ENCODE measurements at places on chromosomes 4 and X.

- no peak for DNase-seq
These were observed 8.1 kb downstream of the ATP7A start for GRCh38 chrX:77918568-77918967.

DNA sequence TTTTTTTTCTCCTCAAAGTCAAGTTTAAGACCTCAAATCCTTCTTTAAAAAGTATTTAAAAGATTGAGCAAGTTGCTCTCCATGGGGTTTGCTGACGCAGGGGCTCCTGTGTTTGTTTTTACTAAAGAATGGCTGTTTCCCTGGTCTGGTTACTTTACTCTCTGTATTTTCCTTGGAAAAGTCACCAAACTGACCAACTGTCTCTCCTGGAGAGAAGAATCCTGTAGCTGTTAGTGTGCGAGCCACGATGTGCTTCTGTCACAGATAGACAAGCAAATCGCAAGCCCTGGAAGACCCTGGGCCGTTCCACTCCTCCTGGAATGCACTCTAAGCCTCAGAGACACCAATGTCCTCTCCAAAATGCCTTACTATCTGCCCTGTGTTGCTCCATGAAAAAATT, 212.1 kb downstream of the CHIC2 start:
- no peak for DNase-seq

- DNase-seq: no peak
These were observed 1.5 kb downstream of the LAP3 start for GRCh38 chr4:17578482-17578891.

GRCh38 chr4:10008609-10009005, 12.7 kb downstream of the SLC2A9 start:
- no peak for DNase-seq

DNA sequence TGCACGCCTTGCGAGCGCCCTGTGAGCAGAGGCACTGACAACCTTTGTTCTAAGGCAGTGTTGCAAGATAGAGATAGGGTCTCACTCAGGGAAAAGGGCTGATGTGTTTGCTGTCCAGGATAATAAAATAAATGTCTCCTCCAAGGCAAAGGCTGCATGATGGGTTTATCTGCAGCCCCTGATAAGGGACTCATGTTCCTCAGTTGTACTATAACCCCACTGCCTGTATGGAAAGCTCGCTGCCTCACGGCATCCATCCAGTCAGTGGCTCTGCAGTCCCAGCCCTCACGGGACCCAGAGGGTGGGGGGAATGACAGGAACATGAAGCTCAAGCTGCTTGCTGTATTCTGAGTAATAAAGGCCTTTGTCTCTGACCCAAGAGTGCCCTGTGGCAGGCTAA, 22.6 kb downstream of the BCLAF3 start:
- DNase-seq: no peak

DNA sequence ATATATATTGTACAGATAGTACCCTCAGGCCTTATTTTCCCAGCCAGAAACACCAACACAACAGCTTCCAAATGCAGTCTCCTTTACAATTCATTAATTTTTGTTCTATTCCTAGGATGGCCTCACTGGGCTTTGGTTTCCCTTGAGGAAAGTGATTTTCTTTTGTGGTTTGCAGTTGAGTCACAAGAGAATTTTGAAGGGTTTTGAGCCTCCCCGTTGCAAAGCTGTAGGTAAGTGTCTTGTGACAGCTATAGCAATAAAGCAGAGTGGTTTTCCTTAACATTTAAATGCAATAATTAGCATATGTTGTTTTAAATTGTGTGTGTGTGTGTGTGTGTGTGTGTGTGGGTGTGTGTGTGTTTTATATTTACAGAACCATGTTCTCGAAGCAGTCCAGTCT, 54.1 kb upstream of the WDR17 start:
- DNase-seq: no peak

DNA sequence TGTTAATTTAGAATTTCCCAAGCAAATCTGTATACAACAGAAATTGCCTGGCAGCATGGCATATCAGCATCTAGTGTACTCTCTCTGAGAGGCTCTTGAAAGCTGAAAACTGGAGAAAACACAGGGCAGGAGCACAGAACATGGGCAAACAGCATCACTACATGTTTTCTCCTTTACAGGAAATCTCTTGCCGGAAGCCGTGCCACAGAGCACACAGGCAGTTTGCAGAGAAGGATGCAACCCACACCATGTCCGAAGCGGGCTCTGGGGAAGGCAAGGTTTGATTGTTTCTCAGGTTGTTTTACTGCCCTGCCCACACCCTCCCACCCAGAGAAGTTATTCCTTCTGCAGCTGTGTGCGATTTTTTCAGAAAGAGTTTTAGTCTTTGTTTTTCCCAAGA, 41.1 kb upstream of the FAM9C start:
- no peak for DNase-seq

GRCh38 chrX:148080593-148080992, 99.5 kb downstream of the FMR1NB start:
- DNase-seq: no peak

- no peak for DNase-seq
These were observed 38.4 kb upstream of the IL9R start for GRCh38 chrX:155959018-155959587.

DNA sequence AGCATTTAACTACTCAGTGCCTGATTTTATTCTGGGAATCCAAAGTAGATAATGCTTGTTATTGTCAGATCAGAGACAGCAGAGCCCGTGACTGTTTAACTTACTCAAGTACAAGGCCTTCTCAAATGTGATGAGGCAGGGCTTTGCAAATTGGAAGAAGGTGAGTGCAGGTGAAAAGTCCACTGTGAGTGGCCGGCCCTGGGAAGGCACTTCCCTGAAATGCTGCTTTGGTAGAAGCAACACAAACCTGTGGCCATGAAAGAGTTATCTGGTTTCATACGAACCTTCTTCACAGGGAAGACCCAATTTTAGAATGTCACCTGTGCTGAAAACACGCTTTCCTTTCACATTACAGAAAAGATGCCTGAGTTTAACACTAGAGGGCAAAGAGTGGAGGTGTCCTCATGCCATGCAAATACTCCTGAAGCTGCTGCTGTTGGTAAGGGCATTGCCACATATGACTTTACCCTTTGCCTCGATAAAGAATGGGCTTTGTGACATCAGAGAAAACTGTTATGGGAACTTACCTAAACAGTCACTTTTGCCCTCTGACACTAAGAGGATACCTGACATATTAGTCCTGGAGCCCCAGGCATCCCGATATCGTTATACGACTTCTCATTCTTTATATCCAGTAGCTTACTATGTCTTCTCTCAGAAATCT, 8.0 kb downstream of the PPARGC1A start:
- DNase-seq: no peak

- DNase-seq: no peak
These were observed 27.0 kb downstream of the BLOC1S4 start for GRCh38 chr4:6742989-6743388.

DNA sequence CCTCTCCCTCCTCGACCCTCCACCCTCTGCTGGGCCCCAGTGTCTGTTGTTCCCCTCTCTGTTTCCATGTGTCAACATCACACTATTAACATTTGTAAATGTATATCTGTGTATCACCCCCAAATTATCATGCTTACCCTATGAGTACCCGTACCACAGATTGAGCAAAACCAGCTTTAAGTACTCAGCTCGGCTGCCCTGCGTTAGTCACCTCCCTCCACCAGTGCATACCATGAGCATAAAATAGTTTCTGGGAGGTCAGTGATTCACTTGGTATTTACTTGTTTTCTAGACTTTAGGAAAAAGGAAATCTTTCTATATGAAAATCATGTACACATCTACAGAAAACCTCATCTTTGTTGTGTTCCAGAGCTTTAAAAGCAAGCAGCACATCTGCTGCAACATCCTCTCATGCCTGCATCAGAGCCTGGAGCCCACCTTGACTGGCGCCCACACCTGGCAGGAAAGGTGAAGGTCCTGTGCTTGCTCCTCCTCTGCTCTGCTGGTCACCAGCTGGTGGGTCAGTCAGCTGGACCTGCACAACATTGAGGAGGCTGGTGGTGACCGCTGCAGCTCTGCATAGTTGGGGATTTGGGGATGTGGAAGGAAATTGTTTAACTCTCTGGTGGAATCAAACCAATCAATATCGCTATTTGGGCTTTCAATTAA, 214.4 kb upstream of the KLF3 start:
- no peak for DNase-seq

- no peak for DNase-seq
These were observed 559.6 kb downstream of the SPRY1 start for GRCh38 chr4:123956204-123956603.

- no peak for DNase-seq
These were observed 10.0 kb downstream of the ABHD18 start for GRCh38 chr4:127975121-127975770.

DNA sequence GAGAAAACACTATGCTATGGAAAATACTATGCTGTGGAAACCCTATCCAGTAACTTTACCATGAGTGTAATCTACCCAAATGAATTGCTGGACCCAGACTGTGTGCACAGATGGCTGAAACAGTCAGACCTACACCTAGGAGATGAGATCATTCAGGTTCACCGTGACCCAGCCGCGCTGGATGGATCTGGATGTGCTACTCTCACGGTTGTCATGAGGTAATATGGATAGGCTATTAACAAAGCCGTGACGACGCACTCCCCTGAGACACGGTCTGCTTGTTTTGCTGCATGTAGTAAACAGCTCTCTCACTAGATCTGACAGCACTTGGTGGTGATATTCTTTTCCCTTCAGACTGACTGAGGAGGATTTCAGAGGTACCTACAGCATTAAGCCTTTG, 832.5 kb upstream of the GRID2 start:
- DNase-seq: no peak

- no peak for DNase-seq
These were observed 4.6 kb downstream of the DUSP9 start for GRCh38 chrX:153651540-153652079.

GRCh38 chrX:8760021-8760420, 28.1 kb upstream of the ANOS1 start:
- DNase-seq: no peak

- no peak for DNase-seq
These were observed 409.2 kb downstream of the NKX6-1 start for GRCh38 chr4:84089652-84090437.

GRCh38 chr4:138636781-138637180, 378.8 kb upstream of the NOCT start:
- no peak for DNase-seq

GRCh38 chrX:74133156-74133796, 170.7 kb upstream of the ZCCHC13 start:
- no peak for DNase-seq

- no peak for DNase-seq
These were observed 238.1 kb upstream of the PPP1R2C start for GRCh38 chrX:43016021-43016420.

DNA sequence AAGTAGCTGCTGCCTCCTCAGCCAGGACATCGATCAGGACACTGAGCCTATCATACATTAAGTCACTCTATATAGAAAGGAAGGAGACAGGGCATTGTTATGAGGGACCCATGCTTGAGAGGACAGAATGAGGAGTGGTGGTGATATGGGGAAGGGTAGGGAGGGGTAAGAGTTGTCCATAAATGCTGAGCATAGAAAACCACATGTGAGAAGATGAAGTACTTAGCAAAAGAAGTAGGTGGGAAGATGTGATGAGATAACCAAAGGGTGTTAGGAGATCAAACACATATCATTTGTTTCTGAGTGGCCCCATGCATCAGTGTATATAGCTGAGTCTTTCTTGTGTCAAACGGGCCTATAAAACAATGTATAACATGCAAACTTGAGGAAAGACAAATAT, 84.1 kb downstream of the DGKK start:
- DNase-seq: no peak

- no peak for DNase-seq
These were observed 139.7 kb upstream of the MAMLD1 start for GRCh38 chrX:150223176-150224015.

DNA sequence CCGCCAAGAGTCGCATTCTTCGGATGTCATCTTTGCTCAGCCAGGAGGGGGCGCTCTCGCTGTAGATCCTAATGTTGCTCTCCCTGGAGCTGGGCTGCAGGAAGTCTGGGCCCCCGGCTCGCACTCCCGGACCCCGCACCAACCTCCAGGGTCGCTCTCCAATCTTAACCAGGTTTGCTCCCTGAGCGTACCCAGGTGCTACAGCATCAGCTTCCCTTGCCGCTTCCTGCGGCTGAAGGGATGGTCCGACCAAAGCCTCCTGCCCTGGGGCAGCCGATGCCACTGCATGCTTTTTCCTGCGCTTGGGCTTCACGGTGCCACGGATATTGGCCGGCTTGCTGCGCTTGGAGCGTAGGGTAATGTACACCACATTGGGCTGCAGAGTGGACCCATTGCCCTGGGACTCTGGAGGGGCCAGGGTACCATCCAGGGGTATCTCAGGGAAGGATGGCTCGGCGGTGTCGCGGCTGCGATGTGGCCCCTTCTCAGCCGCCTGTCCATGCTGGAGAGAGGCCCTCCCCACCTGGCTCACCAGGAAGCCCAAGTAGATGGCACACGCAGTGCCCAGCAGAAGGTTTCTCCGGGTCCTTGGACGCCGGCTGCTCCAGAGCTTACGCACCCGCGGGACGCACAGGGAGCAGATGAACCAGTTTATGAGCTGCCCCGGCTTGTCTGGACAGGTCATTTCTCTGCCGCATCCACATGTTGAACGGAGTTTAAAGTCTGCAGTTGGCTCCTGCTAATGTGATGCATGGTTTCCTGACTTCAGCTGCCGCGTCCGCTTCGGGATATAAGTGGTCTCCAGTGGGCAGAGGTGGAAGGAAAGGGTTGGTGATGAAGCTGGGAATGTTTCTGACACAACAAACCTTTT, 1.9 kb downstream of the GASK1B start:
- DNase-seq: no peak

DNA sequence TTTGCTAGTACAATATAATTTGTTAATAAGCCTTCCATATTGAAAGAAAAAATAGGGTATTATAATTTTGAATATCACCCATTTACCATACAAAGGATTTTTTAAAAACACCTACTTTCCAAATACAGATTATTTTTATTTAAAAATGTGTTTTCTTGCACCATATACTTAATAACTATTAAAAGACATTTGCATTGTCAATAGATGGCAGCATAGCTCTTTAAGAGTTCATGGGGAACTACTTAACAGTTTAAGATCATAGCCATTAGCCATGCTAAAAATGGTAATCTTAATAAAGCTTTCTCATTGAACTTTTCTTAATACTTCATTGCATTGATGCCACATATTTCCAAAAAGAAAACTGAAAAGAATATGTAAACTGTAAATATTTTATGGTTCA, 1995.9 kb downstream of the C4orf33 start:
- no peak for DNase-seq

GRCh38 chr4:118037955-118038354, 3.7 kb downstream of the NDST3 start:
- DNase-seq: no peak

DNA sequence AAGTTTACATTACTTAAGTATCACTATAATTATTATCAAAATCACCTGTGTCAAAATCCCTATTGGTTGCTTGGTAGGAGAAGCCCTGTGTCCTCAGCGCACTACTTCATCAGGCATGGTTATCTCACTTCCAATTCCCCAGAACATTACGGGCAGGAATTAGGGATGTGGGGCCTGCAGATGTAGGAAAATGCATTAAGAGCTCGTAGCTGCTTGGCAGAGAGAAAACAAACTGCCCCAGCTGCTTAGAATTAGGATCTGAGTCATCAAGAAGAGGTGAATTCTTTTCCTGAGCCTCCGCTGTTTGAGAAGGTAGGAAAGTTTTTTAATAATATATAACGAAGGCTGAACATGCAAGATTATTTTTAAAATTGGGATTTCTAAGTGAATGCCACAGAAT, 31.1 kb upstream of the CLNK start:
- no peak for DNase-seq

- no peak for DNase-seq
These were observed 18.5 kb downstream of the OTUD5 start for GRCh38 chrX:48938721-48939425.
